ENCODE measurements at places on chromosomes 4 and X.

- no peak for DNase-seq
Observed at GRCh38 chr4:60726779-60727178, 473.3 kb upstream of the ADGRL3 start.

GRCh38 chr4:115515366-115515765 lies 401.9 kb upstream of the NDST4 start:
- DNase-seq = no peak

DNA sequence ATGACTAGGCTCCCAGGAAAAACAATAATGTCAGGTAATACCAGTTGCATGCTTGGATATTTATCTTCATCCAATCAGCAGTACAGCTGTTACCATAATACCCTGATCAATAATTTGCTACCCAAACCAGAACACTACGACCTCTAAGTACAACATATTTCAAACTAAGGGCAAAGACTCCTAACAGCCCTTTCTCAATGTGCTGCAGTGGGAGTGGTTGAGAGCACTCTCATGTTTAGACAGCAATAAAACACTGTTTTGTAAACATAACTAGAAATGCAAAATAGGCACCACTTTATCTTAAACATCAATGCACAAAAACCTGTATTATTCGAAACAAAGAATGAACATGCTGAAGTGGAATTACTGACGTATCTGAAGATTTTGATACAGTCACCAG lies 28.9 kb downstream of the PPARGC1A start:
- no peak for DNase-seq

- DNase-seq = no peak
Observed at GRCh38 chrX:8673201-8673600, 58.7 kb downstream of the ANOS1 start.

GRCh38 chr4:2914256-2915126 lies 48.7 kb downstream of the NOP14 start:
- no peak for DNase-seq

- no peak for DNase-seq
Observed at GRCh38 chrX:10399043-10399741, 221.2 kb downstream of the MID1 start.

- DNase-seq = no peak
Observed at GRCh38 chrX:154482786-154483185, 3.6 kb downstream of the UBL4A start.

- DNase-seq = no peak
Observed at GRCh38 chr4:146648461-146648783, 9.7 kb downstream of the POU4F2 start.

DNA sequence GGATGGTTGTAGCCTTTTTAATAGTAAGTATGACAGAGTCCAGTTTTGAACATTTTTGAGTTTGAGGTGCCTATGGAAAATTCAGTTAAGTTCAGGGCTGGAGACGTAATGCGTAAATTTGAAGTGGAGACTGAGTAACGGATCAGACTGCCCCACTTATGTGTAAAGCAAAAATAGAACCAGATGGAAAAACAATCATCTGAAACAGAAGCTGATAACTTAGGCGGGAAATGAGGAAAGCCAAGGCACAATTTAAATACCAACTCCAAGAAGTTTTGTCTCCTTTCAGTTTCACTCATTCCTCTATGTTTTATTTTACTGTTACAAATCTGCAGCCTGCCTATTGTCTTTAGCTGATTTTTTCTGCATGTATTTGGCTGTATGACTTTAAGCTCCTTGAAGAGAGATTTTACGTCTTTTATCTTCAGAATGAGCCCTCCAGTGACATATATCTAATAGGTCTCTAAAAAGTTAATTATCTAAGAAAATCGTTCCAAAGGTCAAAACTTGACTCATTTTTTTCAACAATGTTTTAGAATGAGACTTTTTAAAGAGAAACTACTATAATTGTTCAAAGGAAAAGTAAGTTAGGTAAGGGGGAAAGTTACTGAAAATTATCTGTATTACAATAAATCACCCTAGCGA lies 1.1 kb downstream of the SGCB start:
- DNase-seq = no peak

- DNase-seq = no peak
Observed at GRCh38 chr4:37453281-37453998, 208.9 kb downstream of the NWD2 start.

- DNase-seq = no peak
Observed at GRCh38 chr4:1363513-1363912, 16.5 kb downstream of the UVSSA start.

DNA sequence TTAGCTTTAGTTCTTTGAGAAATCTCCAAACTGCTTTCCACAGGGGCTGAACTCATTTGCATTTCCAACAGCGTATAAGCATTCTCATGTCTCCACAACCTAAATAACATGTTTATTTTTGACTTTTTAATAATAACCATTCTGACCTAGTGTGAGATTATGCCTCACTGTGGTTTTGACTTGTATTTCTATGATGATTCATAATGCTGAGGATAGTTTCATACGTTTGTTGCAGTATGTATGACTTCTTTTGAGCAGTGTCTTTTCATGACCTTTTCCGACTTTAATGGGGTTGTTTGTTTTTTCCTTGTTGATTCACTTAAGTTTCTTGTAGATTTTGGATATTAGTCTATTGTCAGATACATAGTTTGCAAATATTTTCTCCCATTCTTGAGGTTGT lies 1833.0 kb upstream of the PCDH10 start:
- DNase-seq = no peak

DNA sequence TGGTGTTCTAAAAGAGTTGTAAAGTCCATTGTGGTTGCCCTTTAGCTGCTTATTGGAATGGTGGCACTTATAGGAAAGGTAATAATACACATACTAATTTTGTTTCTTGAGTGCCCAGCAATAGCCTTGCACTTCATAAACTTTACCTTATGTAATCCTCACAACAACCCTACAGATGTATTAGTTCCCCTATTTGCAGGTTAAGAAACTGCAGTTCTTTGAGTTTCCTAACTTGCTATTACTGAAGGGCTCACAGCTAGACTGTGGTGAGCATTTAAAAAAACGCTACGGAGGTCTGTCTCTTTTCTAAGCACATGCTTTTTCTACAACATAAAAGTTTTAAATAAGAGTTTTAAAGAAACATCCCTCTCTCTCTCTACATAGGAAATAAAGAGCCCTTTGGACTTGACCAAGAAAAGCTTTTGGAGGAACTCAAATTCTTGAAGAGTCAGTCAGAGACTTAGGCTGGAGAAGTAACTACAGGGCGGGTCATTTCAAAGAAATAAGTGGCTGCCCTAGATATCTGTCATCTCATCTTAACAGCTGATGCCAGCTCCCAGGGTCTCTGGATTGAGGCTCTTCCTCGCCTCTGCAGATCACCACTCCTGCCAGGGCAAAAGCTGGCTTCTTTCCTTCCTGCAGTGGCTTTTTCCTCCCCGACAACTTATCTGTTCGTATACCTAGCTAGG lies 42.0 kb upstream of the FBXW7 start:
- DNase-seq = peak; percentile 35

DNA sequence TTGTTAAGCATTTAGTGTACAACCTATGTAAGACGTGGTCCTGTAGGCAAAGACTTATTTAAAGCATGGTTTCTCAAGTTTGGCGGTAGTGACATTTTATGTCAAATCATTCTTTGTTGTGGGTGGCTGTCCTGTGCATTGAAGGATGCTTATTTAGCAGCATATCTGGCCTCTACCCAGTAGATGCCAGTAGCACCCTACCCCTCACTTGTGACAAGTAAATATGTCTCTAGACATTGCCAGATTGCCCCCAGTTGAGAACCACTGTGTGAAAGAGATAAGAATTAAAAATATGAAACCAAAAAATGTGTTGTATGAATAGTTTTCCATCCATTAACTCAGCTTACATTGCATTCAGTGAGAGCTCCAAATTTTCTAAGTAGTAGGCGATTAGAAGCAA lies 25.5 kb downstream of the MMAA start:
- DNase-seq = no peak

GRCh38 chr4:182969651-182970279 lies 52.6 kb upstream of the DCTD start:
- no peak for DNase-seq

DNA sequence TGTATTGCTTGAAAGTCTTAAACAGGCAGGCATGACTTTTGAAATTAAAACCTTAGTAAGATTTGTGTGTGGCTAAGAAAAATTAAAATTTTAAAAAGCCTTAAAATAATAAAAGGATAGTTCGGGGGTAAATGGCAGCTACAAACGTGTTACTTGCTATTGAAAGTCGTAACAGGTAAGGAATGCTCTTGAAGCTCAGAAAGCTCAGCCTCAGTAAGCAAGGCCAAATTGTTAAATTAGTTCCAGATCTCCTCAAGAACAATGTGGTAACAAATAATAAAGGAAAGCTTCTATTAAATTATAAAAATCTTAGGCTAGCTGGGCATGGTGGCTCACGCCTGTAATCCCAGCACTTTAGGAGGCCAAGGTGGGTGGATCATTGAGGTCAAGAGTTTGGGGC lies 25.5 kb downstream of the PRMT9 start:
- DNase-seq = no peak

DNA sequence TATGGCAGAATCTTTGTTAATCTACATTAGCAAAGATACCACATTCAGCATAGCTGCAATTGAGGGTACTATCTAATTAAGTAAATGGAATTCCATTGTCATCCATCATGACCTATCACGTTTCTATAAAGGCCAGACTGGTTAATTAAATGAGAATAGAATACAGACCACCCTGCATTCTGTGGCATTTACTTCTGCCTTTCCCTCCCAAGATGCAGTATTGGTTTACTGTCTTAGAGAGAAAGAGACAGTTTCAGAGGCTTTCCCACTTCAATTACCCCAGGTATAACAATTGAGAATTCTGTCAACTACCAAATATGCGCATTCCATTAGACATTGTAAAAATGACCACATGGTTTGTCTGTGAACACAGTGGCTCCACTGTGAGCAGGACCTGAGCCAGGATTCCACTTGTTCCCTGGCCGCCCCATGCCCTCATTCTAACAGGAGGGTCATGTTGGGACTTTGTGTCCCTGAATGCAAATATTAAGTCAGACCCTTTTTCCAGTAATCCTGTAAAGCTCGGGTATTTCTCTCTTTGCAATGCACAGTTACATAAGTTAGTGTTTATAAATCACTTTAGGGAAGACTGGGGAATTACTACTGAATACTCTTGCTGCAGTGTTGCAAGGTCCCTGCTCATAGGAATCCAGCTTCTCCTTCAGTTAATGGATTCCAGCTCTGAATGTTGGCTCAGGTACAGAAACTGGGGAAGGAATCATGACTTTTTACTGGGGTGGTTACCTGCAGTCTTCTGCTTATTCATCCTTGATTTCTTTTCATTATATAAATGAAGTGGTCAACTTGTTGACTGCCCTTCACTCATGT lies 261.0 kb downstream of the PDGFC start:
- no peak for DNase-seq

- DNase-seq = no peak
Observed at GRCh38 chr4:156782491-156782890, 189.1 kb downstream of the PDGFC start.

- DNase-seq = no peak
Observed at GRCh38 chr4:147480891-147481576, at the start of gene EDNRA. Gene EDNRA, plus strand, starts transcription at chr4:147481097. Its CDS starts 4,585 bp downstream, at chr4:147485682.

DNA sequence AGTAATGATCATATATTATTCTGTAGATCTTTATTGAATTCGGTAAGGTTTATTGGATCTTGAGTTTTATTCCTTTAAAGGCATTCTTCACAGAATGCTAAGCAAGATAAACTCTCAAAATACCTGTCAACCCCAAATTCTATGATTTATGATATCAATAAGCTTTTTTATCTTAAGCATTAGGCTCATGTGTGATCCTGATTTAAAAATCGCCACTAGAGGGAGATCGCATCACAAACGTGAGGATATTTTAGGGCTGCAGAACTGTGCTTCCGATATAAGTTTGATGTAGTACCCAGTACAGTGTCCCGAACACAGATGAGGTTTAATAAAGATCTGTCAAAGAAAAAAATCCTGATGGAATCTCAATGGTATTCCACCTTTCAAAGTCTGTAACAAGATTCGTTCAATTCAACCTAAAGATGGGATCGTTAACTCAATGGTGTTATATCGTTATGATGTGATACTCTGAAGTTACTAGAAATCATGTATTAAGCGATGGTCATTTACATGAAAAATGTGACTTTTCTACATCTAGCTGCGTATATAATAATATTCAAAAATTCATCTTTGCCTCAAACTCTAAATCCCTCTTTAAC lies 169.0 kb downstream of the CORIN start:
- DNase-seq = peak; percentile 21

All from hematopoietic multipotent progenitor cell treated with erythropoietin and hydrocortisone succinate and interleukin-3 and kit ligand, for 17 days (in vitro differentiated cells).